GM23248 (cell line): ENCODE measurements at places on chromosomes 4 and X.

DNA sequence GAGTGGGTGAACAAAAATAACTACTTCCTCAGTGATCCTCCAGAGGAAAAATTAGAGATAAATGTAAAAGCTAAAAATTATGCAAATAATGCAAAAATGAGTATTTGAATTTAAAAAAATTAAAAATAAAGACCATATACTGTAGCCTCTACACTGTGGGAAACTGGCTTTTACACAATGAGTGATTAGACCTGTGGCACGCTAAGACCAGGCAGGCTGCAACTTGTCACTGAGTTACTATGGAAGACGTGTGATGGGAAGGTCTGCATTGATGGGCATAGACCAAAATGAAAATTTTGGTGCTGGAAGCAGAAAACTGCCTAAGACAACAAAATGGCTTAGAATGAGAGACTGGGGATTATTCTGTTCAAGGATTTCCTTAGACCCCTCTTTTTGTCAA lies 30.2 kb downstream of the BTC start:
- no peak for DNase-seq

GRCh38 chrX:19624739-19625138 lies 109.4 kb upstream of the MAP3K15 start:
- DNase-seq = peak; percentile 39

DNA sequence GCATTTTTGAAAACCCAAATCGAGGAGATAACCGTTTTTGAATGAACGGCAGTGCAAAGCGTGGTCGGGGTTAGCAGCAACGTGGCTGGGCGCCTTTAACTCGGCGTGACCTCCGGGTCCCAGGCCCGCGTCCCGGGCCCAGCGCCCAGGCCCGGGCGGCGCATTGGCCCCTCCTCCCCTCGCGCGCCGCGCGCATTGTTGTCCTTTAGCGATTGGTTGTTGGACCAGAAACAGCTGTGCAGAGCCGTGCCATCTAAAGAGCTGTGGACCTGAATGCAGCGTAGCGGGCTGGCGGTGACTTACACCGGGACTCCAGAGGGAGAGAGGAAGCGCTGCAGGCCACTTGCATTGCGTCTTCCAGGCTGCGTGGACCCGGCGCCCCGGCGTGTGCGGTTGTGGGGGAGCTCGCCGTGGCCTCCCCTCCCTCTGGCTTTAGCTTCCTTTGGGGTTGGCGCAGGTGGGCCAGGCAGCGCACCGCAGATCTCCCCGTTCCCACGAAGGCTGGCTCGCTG lies at the start of gene STOX2:
Gene STOX2, plus strand, starts transcription at position 227 of the 512 bp plus-strand sequence. CDS start 1,484 bp downstream, outside the sequence.
- DNase-seq = peak; percentile 38

GRCh38 chr4:121800638-121800960 lies 524 bp upstream of the EXOSC9 start:
- no peak for DNase-seq

GRCh38 chr4:181792641-181793040 lies 450.6 kb upstream of the TENM3 start:
- DNase-seq = no peak

DNA sequence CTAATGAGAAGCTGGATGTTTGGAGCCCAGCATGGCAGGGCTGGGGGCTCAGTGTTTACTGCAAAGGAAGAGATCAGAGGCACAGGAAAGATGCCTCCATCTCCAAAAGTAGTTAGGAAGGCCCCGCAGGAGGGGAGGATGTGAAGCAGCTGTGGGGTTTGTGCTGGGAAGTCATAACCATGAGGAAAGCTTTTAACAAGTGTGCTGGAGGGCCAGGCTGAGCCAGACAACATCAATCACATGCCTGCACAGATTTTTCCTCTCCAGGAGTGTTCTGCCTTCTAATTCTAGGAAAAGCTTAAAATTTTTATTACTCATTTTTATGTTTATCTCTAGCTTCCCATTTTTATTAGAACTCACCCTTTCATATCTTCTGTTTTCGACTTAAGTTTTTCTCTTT lies 65.4 kb downstream of the GPR82 start:
- DNase-seq = no peak

DNA sequence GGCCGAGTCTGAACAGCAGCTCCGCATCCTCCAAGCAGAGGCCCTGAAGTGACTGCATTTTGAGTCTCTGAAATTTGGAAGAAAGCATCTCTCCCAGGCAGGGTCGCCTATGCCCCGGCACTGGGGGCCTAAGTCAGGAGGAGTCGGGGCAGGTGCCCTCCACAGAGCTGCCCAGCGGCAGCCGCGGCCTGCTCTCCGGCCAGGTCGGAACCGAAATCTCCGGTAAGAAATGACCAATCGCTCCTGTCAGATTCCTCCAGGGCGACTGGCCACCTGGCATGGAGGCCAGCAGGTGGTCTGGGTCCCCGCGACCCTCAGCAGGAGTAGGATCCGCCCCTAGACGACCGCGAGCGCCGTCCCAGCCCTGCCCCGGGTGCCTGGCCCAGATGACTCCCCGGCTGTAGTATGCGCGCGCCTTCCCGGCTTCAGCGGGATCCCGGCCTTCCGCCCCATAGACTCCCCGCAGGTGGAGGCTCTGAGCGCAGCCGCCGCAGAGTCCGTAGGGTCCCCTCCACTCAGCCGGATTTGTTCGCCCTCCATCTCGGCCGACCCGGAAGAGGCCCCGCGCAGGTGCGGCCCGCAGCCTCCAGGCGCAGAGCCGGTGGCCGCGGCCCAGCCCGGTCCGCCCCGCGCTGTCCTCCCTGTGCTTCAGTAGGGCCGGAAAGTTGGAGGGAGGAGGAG lies 1.5 kb downstream of the NKX1-1 start:
- no peak for DNase-seq

DNA sequence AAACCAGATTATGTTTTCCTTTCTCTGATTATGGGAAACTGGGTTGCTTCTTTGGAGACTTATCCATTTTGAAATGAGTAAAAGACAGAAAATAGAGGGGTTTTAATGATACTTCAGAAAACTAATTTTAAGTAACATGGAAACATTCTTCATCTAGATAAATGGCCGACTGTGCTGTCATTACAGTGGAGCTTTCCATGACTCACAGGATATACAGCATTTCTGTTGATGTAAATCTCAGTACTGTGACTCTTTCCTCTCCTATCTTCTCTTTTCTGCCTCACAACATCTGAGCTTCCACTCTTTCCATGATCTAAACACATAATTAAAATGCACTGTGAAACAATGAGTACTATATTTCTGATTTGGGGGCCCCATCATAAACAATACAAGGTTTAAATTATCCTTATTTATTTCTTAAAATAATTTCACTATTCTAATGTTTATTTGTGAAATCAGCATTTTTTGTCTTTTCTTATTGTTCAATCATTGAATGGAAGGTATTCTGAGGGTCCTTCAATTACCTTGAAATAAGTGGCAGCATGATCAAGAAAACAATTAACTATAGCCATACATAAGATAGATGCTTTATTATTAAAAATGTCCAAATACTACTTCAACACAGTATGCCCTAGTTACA lies 19.3 kb downstream of the SEC24D start:
- DNase-seq = peak; percentile 88

- no peak for DNase-seq
Measured at GRCh38 chrX:15816886-15817285, 26.6 kb downstream of the ZRSR2 start.

GRCh38 chrX:56343219-56343618 lies 111.1 kb downstream of the KLF8 start:
- DNase-seq = no peak

DNA sequence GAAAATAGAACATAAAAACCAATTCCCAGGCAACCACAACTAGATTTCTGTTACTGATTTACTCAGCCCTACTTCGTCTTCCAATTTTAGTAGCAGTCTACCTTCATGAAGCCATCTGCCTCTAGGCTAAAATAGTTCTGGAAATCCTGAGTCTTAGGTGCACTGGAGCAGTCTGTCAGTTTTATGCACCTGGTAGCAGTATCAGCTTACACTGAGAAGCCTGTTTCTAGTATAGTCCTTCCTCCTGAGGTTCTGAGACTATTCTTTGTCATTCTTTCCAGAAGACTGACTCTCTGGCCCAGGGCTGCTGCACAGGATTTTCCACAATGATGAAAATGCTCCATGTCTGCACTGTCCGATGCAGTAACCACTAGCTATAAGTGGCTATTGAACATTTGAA lies 16.9 kb upstream of the HPRT1 start:
- DNase-seq = no peak

DNA sequence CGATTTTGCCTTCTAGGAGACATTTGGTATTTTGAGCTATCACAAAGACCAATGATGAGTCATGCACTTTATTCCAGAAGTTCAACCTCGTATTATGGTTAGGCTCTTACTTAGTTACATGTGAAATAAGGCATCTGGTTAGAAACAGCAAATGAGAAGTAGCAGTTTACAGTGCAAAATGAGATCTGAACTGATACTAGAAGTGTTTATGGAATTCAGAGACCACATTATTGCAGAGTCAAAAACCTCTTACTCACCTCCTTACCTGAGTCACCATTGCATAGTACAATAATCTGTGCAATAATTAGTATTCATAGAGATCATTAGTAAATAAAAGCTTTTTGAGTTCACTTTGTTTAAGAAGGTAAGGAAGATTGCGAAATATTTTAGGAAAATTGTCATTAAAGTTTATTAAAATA lies 38.7 kb downstream of the SEC24B start:
- DNase-seq = peak; percentile 78

DNA sequence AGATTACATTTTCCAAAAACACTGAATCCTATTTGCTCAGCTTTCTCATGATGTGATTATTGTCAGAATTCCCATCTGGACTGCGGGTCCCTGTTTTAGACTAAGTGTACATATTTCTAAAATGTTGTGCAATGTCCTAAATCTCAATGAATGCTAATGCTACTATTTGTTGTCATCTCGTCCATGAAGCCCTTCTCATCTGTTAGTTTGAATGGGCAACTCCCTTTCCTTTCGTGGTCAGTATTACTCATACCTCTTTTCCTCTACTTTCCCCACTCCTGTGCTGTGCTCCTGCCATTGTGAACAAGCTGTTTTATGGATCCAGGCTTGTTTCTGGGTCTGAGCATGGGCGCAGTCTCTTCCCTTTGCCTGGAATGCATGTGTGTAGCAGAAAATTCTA lies 91.0 kb downstream of the MID1 start:
- peak; percentile 65 for DNase-seq

GRCh38 chrX:143683486-143683885 lies 37.1 kb downstream of the SPANXN2 start:
- DNase-seq = no peak

- DNase-seq = no peak
Measured at GRCh38 chr4:7103607-7104365, 35.9 kb upstream of the GRPEL1 start.

GRCh38 chr4:181416966-181417365 lies 826.2 kb upstream of the TENM3 start:
- no peak for DNase-seq

- no peak for DNase-seq
Measured at GRCh38 chr4:162366146-162366545, 202.3 kb upstream of the FSTL5 start.
